Stimulated activated CD8-positive, alpha-beta memory T cell treated with anti-CD3 and anti-CD28 coated beads, Interleukin-7, amount 100 ng/mL, for 4 hours (primary cell): ENCODE measurements at places on chromosomes 6 and 20.

DNA sequence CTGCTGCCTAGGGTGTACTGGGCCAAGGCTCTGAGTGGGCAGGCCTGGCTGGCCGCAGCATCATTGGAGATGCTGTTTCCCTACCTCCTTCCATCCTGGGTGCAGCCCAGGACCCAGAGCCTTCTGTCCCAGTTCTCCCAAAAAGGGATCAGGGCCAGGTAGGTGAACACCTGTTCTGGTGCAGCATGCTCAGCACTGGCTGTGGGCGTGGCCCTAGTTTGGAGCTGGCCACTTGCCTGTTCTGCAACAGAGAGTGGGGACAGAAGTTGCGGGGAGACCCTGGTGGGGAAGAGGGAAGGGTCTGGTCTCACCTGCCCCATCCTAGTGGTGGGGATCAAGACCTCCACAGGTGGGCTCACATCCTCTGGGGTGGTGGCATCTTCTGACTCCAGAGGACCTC lies 1.4 kb upstream of the ARMC12 start:
- no peak for DNase-seq

DNA sequence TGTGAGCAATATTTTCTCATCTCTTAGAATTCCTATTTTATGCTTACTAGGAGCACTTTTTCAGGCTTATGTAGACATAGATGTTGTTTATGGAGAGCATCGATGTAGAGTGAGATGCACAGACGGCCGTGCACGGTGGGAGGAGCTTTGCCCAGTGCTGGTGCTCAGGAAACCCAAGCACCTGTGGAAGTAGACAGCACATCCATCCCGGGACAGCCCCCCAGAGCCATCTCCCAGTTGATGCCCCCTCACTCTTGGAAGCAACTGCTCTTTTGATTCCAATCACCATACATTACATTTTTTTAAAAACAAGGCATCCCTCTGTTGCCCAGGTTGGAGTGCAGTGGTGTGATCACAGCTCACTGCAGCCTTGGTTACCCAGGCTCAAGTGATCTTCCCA lies 143.7 kb downstream of the SMOC2 start:
- DNase-seq, result no peak

DNA sequence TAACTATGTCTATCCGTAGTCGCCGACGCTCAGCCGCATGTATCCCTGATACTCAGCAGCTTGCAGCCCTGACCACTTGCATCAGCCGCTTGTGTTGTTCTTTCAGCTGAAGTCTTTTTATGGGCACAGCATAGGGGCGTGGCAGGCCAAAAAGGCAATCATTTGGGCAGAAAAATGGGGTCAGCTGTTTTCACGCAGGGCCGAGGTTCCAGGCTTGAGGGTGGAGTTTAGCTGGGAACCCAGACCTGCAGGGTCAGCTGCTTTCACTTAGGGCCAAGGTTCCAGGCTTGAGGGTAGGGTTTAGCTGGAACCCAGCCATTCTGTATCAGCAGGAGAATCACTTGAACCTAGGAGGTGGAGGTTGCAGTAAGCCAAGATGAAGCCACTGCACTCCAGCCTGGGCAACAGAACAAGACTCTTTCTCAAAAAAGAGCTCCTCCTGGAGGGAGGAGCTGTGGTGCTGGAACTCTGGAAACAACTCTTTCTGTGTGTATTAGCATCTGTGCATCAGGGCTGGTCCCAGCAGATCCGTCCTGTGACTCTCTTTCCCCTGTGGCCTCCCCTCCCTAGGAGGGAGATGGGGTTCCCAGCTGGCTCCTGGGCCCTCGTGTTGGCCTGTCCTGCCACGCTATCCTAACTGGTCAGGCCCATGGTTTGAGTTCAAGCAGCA lies 56.9 kb upstream of the PRND start:
- no peak for DNase-seq

- DNase-seq, result no peak
Measured at GRCh38 chr6:146594495-146594894, 4.3 kb upstream of the ADGB start.

GRCh38 chr20:5862703-5863039 lies 87.7 kb downstream of the TRMT6 start:
- DNase-seq, result no peak

- no peak for DNase-seq
Measured at GRCh38 chr6:118897386-118897785, 3.4 kb downstream of the ASF1A start.

- DNase-seq, result no peak
Measured at GRCh38 chr6:11779329-11780096, 910 bp upstream of the ADTRP start.

- DNase-seq, result peak; percentile 57
Measured at GRCh38 chr20:38875175-38875993, 50.8 kb upstream of the FAM83D start.

GRCh38 chr6:14365393-14365792 lies 247.8 kb downstream of the CD83 start:
- no peak for DNase-seq

DNA sequence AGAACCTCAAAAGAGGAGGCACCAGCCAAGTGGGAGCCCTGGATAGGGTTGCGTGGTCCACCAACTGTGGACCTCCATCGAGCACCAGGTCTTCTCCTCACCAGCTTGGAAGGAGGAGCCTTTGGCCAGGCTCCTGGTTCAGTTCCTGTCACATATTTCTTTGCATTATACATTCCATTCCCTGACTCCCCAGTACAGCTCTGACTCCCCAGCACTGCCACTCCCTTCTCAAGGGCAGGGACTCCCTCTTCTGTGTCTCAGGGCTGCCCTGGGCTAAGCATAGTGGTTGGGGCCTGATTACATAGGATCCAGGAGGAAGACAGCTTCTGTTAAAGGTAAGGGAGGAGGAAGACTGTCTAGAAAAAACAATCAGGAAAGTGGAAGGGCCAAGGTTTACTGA lies 91.1 kb downstream of the MRPL14 start:
- DNase-seq, result no peak

DNA sequence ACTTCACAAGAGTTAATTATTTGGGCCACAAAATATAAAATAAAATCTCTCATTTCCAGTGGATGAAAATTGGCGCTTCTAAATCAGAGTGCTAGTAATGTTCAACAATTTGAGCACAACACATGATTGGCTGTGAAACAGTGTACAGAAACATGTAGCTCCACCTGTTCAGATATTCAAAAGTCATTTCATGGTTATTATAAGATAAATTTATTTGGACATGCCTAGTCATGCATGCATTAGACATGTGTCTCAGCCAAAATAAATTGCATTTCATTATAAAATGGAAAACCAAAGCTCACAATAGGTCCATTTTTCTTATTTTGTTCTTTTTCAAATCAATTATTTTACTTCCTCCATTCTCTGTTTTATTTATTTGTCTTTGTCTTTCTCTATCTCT lies 374.8 kb downstream of the LMBRD1 start:
- DNase-seq, result no peak

GRCh38 chr20:36175016-36175415 lies 20.5 kb downstream of the EPB41L1 start:
- no peak for DNase-seq

DNA sequence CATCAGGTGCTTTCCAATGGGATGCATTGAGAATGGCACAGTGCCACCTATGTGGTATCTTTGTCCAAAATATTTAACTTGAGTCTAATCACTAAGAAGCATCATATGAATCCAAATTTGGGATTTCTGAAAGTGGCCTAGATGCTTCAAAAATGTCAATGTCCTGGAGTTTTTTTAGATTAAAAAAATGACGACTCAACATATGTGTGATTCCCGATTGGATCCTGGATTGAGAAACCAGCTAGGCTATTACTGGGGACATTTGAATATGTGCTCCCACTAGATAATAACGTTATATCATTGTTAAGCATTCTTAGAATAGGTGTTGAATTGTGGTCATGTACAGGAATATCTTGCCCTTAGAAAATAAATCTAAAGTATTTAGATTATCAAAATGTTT lies 189.2 kb downstream of the TBXT start:
- DNase-seq, result no peak

DNA sequence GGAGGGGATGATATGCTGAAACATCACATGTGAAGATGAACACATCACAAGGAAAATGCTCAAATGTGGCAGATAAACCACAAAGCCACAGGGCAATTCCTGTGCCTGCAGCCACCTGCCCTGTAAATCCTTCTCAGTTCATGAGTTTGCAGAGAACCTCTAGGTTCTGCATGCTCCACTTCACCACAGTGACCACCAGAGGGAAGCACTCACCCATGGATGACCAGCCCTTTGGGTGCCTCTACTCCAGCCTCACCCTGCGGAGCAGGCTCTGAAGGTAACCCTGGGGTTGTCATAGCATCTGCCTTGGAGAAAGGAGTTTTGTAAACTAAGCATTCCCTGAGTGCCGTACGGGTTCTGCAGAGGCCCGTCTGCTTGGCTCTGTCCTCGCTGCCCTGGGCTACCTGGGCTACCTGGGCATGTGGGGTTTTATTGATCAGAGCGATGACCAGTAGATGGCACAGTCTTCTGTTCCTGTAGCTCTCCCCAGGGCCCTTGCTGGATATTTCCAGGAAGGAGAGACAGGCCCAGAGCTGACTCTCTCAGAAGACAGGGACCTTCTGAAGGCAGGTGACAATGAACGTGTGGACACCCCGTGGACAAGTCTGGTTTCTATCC lies 31.7 kb upstream of the CST1 start:
- no peak for DNase-seq

DNA sequence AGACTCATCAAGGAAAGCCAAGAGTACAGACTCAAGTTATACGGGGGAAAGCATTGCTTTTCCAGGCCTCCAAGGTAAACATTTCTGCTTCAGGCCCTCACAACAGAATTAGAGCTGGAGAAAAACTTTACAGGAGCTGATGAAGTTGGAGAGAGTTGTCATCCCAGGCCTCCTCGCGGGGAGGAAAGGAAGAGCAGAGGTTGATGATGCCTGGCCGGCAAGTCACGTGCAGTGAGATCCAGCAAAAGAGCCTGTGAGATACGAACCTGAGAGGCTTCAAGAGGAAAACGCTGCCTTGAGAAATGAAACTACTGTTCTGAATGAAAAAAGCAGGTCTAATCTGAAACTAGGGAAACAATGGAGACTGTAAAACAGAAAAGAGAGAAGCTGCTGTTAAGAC lies 122.9 kb downstream of the FAM120B start:
- DNase-seq, result no peak

- DNase-seq, result no peak
Measured at GRCh38 chr6:17212546-17213371, 68.4 kb upstream of the RBM24 start.

DNA sequence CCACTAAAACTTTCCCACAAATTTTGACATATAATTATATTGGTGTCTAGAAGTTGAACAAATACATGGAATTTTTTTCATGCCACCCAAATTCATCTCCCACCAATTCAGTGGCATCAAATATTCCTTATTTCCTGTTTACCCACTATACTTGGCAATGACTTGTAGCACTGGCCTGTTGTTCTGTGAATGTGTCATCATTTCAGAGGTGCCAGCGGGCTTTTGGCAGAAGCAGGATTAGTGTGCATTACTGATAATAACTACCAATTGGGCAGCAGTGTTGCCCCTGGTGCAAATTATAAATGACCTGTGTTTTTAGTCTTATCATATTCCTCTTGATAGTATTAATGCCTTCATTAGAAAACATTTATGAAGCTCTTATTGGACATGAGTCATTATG lies 121.3 kb downstream of the TFAP2B start:
- DNase-seq, result no peak

DNA sequence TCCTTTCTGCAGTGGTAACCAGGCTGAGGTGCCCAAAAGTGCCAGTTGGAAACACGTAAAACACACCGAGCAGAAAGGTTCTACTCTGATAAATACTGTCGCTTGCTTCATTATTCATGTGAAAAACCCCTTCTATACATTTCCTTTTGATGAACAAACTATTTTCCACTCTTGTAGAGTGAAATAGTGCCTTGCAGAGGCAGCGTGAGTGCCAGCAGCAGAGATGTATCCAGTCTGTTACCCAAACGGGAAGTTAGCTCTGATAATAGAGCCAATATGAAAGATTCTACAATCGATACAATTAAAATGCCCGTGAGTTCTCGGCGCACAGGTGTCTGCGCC lies 1.5 kb downstream of the ZBTB46 start:
- DNase-seq, result no peak

DNA sequence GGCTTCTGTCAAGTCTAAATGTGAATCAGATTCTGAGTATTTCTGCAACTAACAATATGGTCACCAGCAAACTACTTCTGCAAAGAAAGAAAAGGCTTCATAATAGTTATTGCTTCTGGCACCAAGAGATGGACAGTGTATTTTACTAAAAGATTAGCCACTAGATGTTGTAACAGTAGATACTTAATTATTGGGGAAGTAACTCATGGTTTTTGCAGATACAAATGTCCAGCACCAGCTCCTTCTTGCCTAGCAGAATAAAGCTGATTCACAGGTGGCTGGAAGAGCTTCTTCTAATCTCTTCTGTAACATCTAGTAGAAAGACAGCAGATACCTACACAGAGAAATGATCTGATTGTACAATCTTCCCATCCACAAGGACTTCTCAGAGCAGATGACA lies 21.2 kb downstream of the ATXN1 start:
- no peak for DNase-seq

DNA sequence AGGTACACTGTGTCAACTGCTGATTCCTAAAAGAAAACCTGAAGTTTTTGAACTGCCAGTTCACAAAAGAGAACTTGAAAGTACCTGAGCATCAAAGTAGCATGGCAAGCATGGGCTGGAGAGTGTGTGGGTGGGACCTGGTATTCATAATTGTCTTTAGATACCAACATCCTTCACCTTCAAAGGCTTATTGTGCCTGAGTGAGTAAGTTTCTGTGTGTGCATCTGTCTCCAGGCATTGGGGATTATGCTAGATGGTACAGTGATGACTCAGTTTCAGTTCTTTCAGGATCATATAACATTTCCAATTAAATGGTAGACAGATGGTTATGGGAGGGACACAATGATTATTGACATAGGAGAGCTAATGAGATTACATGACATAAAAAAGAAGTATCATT lies 238.5 kb downstream of the ZFAND3 start:
- peak; percentile 41 for DNase-seq

GRCh38 chr20:63378626-63379025 lies 17.5 kb upstream of the CHRNA4 start:
- no peak for DNase-seq
